ENCODE measurements at places on chromosomes 5 and 9. TPM values are rescaled to one million over a fixed set of nuclear protein-coding genes. Genes with fewer than 3 reads are reported as not detected.

The RGS14 gene
- 5.1 TPM for total RNA-seq

The TRIM14 gene
- total RNA-seq, result 4.4 TPM

The BTNL8 gene
- total RNA-seq, result not detected

The HAUS6 gene
- total RNA-seq, result 21.2 TPM

The CCDC192 gene
- total RNA-seq, result not detected

The LURAP1L gene
- 32.5 TPM for total RNA-seq

The FBXW2 gene
- 63.0 TPM for total RNA-seq

The CCL21 gene
- total RNA-seq, result 16.9 TPM

The GABBR2 gene
- total RNA-seq, result 37.1 TPM

The SNX30 gene
- total RNA-seq, result 29.5 TPM

The ACTBL2 gene
- not detected for total RNA-seq

The C9orf50 gene
- total RNA-seq, result 0.71 TPM

The RAB3C gene
- 14.0 TPM for total RNA-seq

The CNTFR gene
- total RNA-seq, result 23.9 TPM

The RASGEF1C gene
- 6.5 TPM for total RNA-seq

The ADAMTS6 gene
- total RNA-seq, result 48.3 TPM

The MRPS30 gene
- 158 TPM for total RNA-seq

The OTP gene
- total RNA-seq, result not detected

The FAM221B gene
- not detected for total RNA-seq

Measured in camera-type eye (tissue), 1 donor.